ENCODE measurements at places on chromosomes 13 and 19.

DNA sequence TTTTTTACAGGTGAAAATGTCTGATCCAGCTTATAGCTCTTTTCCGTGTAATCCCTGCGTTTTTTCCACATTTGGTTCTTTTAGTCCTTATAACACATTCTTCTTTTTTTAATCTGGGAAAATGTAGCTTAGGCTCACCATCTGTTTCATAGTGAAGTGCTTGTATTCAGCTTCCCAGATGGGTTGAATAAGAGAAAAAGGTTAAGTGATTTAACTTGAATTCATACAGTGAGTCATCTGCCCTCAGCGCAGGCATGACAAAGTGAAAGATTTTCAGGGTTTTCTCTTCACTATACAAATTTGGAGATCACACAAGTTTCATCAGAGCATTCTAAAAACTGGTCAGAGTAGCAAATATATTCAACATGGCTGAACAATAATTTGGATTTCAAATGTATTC, 224.8 kb downstream of the SPRY2 start:
- no peak for DNase-seq

DNA sequence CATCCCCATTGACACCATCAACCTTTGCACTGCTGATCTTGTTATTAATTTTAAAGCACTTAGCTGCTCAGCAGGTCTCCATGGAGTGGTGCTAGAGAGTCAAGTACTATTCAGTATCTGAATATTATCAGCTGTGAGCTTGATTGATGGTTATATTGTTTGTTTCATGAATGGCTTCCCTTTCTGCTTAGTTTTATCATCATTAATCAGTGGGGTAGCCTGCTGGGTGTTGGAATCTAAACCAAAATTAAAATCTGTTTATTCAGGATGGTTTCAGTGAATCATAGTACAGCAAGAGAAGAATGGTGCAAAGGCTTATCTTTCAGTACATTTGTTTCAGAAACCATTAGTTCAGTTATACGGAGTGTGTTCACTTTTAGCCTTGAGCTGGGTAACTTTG, 42.5 kb upstream of the SCEL start:
- no peak for DNase-seq

- DNase-seq: peak; percentile 45
Measured at GRCh38 chr13:105048677-105049076, 1486.8 kb downstream of the EFNB2 start.

DNA sequence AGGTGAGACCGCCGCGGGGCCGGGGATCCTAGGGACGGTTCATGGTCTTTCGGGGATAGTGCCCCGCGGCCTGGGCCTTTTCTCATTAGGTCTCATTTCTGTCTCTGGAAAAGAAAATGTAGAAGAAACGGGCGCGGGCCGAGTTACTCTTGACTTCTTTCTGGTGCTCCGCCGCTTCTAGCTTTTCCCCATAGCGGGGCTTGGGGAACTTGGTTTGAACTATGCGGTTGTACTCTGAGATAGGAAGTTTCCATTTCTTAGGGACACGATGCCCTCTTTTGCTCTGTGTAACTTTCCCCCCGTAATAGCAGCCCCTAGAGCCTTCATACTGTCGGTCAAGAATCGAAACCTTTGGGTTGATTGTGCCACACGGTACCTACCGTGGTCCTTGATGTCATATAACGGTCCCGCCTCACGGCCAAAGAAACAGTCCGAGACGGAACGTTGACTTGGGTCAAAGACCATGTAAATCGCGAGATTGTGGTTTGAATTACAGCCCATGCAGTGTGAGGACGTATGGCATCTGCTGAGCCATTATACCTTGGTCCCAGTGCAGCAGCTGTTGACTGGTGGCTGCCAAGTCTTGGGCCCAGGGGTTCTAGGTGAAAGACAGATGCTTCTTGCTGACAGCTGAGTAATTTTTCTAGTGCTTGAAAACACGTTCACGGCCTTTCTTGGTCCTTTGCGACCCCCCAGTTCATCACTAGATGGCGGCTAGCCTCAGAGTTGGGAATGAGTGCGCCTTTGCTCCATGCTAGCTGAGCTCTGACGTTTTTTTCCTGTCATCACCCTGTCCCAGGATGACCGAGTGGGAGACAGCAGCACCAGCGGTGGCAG, 487 bp downstream of the RPS5 start:
- no peak for DNase-seq

- no peak for DNase-seq
Measured at GRCh38 chr19:51034704-51035103, at the start of gene KLK12. KLK12 (minus strand) TSS chr19:51035002; CDS start chr19:51034621, 381 bp downstream.

- no peak for DNase-seq
Measured at GRCh38 chr13:94112227-94112626, 367.3 kb downstream of the DCT start.

DNA sequence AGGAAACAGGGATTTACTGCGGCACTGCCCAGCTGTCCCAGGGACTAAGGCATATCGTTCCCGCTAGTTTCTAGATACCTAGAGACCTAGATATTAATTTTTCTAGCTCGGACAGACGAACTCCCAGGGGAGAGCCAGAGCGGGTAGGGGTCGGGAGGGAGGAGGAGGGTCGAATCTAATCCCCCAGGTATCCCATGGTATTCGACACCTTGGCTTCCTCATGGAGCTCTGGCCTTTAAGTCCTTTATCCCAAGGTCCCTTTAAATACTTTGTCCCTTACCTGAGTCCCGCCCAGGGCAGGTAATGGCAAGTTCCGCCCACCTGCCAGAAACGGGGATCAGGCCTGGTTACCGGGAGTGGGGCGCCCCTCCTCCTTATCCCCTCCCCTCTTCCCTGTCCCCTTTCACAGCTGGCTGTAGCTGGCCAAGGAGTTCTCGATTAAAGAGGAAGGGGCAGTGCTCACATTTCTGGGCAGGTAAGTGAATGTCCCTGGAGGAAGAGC, at the start of gene PRRG2:
TSS of gene PRRG2 (plus strand) at position 310 of the 502 bp plus-strand sequence. CDS start 1,904 bp downstream, outside the sequence.
- no peak for DNase-seq

- no peak for DNase-seq
Measured at GRCh38 chr13:23752111-23753001, 136.8 kb downstream of the MIPEP start.

GRCh38 chr13:40087091-40088002, 431.9 kb downstream of the COG6 start:
- DNase-seq: no peak

- no peak for DNase-seq
Measured at GRCh38 chr19:50661023-50661422, 11.8 kb downstream of the C19orf81 start.

- no peak for DNase-seq
Measured at GRCh38 chr19:41403181-41403970, 5.8 kb downstream of the BCKDHA start.

DNA sequence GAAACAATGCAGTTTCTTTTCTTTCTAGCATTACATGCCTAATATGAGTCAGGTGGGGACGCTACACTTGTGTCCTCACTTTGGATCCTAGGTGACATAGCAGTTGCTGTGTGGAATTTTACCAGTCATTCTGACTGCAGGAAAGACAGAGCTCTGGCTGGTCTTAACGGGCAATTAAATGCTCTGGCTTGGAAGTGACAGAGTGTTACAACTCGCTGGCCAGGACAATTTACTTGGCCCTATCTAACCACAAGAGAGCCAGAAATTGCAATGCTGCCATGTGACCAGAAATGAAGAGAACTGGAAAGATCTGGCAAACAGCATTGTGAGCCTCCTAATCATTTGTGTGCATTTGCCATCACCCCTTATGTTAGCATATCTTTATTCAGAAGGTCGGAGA, 351.1 kb downstream of the DCT start:
- no peak for DNase-seq

DNA sequence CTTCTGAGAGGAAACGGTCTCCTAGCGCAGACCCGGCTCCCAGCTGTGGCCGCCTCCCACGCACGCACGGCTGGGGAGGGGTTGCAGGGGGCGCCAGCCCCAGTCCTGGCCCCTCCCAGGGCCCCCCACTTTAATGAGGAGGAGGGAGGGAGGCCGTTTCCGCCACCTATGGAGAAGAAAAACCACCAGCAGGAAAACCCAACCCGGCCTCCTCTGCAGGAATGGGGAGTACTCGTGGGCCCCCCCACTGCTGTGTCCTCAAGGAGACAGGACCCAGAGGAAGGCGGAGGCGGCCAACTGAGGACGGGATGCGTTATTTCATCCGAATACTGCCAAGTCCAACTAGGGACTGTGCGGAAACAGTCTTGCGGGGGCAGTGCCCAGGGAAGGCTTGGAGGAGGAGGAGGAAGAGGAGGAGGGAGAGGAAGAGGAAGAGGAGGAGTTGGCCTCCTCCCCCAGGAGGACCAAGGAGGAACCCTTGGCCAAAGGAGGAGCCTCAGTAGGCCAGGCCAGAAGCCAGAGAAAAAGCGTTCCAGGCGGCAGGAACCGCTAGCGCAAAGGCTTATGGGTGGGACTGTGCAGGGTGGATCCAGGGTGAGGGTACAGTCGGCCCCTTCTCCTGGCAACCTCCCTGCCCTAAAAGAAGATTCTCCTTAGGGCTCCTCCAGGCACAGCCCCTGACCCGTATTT, 3.9 kb upstream of the SSBP4 start:
- peak; percentile 72 for DNase-seq

DNA sequence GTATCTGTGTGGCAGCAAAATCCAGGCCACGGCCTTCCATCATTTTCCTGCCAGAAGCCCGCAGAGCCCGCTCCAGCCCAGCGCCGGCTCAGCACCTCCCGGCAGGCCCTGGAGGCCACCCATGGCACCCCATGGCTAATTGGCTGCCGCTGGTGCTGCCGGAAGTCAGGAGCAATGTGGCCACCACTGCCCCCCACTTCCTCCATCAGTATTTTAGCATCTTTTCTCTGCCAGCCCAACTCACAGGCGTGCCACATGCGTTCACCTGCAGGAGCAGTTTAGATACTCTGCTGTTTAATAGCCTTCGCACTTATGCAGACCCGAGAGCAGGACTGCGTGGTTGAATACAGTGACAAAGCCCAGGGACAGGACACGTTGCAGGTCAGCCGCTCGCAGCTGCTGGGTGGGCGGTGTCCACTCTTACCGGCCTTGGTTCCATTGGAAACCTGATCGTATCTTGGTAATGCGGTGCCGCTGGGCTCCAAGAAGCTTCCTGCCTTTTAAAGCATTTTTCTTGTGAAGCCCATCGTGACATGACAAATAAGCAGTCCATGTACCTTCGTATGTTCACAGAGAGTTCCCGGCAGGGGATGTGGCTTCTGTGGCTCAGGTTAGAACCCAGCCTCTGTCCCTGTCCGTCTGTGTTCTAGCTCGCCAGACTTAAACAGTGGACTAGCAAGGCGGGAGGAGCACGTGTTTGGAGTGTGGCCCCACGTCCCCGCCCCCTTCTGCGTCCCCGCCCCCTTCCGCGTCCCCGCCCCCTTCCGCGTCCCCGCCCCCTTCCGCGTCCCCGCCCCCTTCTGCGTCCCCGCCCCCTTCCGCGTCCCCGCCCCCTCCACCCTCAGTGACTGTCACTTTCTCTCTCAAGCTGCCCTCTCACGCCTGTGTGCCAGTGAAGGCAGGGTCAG, 162.0 kb upstream of the SOX1 start:
- DNase-seq: no peak

- DNase-seq: peak; percentile 80
Measured at GRCh38 chr19:57103573-57104277, 16.1 kb upstream of the USP29 start.

- no peak for DNase-seq
Measured at GRCh38 chr19:10226376-10227025, 4.6 kb downstream of the S1PR2 start.

DNA sequence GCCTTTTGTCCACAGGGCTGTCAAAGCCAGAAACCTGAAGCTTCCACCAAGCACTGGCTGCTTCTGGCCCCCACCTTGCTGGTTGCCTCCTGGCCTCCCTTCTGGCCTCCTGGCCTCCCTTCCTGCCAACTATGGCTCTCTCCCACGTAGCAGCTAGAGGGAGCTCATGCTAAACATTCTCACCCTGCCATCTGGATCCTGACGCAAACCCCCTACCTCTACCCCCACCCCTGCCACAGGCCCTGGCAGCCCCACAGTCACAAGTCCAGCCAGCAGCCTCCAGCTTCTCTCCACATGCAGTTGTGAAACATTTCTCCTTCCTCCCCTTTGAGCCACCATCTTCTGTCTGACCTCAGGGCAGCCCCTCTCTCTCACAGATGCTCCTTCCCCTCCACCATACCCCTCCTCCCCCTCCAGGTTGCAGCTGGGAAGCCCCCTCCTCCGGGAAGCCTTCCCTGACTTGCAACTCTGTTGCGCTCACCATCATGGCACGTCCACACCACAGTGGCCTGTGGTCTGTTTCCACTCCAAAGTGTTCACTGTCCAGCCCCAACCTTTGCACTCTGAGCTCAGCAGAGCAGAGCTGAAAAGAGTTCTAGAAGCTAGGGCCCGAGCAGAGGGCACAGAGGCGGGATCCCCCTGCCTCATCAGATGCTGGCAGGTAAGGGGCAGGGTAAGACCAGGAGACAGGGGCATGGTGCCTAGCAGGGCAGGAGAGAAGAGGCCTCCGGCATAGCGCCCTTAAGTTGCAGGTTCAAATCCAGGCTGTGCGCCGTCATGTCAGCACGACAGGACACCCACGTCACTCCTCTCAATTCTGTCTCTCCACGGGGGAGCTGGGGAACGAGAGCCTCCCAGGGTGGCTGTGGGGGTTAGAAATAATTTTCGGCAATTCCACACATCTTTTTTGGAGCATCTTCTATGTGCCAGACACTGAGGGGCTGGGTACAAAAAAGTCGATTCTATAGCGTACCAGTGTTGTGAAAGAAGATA, 7.3 kb downstream of the ADGRL1 start:
- DNase-seq: peak; percentile 35

DNA sequence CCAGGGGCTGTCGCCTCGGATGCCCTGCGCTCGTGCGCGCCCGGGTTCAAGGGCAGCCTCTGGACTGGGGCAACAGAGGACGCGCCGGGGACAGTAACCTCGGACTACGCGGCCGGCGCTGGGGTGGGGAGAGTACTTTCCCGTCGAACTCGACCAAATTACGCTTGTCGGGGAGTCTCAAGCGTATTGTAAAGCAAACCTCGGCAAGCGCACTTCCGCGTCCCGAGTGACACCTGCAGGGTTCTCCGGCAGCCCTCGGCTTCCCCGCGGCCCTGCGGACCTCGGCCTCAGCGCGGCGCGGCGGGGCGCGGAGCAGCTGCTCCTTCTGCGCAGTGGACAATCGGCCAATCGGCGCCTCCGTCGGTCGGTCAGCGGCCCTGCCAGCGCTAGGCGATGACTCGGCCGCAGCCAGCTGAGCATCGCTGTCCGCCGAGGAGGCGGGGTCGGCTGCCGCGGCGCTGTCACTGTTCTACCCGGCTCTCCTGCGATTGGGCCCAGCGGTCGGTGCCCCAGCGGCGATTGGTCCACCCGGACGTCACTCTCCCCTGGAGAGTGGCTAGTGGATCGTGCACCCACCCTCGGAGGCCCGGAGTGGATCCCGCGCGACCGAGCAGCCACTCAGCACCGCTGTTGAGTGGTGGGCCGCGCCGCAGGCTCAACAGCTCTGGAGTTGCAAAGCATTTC, at the start of gene SLC46A3:
TSS of gene SLC46A3 (minus strand) at position 428 of the 684 bp plus-strand sequence. CDS start 972 bp downstream, outside the sequence.
- peak; percentile 99 for DNase-seq

- DNase-seq: no peak
Measured at GRCh38 chr13:107202371-107203023, 634.6 kb upstream of the ARGLU1 start.

GRCh38 chr13:107512551-107512950, 702.8 kb downstream of the LIG4 start:
- DNase-seq: no peak

GRCh38 chr13:76245211-76245610, 609.1 kb downstream of the LMO7 start:
- no peak for DNase-seq

GRCh38 chr13:103147961-103148360, 81.7 kb upstream of the SLC10A2 start:
- DNase-seq: no peak

GRCh38 chr13:35812736-35813135, 318.4 kb downstream of the DCLK1 start:
- DNase-seq: no peak

Data from DND-41 (cell line).